ENCODE measurements at places on chromosomes 3 and 15.

DNA sequence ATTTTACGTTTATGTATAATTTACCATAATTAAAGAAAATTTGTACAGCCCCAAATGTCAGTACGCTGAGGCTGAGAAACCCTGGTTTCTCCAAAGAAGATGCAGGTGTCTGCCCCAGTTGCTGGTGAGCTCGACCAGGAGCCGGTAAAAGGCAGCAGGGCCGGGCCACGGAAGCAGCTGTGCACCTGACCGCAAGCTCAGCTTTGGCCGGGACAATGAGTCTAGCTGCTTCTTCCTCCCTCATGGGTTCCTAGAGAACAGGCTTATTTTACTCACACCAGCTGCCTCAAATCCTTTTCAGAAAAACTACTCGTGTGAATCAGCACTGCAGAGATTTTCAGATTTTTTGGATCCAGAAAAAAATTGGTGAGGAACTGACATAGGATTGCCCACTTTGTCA, 18.0 kb upstream of the ZXDC start:
- no peak for DNase-seq

DNA sequence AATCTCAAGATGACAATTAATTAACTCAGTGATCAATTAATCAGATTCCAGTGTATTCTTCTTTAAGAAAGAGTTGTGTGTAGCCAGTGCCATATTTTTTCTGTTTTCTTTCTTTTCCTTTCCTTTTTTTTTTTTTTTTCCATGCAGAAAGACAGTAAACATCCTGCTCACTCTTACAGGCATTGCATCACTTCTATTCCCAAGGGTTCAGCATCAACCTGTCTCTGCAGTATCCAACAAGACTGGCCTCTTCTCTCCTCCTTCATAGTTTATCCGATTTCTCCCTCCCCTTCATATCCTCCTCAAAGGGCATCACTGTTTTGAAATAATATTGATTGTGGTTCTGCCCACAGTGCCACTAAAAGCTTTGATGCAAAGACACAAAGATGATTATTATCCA, 17.0 kb upstream of the SLC9A9 start:
- DNase-seq, result peak; percentile 60

DNA sequence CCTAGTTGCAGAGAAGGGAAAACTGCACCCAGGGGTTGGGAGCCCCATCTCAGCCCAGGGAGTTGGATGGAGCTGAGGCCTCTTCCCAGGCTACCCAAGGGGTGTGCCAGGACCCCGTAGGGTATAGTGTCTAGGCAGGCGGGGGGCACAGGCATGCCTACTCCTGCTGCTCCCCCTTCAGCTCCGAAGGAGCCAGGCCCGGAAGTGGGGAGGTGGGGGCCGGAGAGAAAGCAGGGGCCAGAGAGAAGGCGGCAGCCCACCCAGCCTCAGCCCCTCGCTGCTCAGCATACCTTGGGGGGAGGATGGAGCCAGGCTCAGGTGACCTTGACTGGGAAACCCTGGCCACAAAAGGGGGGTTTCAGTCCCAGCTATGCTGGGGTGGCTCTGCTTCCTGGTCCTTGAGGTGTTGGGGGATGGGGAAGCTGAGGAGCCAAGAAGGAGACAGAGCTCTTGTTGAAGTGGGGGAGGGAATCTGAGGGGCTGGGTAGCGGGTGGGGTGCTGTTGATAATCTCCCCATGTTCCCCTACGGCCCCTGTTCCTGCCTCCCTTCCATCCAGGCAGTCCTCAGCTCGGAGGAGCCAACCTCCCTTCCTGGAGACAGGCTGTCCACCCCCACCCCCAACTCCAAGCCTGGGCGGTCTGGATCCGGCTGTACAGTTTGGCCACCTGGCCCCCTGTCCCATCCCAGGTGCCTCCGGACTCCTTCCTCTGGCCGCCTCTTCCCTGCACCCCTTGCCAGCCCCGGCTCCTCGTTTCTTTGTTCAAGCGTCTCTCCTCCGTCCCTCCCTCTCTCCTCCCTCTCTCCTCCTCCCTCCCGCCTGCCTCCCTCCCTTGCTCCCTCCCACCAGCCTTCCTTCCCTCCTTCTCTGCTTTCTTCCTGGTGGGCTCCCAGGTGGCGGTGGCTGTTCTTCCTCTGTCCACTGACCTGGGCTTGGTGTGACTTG, 1.7 kb downstream of the SEMA3F start:
- peak; percentile 47 for DNase-seq

DNA sequence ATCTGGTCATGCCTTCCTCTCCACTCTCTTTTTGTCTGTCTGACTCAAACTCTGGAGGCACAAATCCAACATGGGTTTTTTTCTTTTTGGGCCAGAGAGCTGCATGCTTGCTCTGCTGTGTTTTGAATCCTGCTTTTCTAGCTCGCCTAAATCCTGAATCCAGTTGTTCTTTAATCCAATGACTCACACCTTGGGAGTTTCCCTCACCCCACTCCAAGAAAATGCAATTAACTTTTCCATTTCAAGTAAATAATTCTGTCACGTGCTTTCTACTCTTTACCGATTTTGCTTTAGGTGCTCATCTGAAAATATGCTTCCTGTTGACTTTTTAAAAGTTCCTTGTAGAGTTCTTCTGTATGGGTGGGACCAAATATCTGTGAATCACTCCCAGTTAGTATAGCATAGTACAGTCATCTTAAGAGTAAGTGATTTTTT, 47.6 kb downstream of the SLMAP start:
- peak; percentile 91 for DNase-seq

DNA sequence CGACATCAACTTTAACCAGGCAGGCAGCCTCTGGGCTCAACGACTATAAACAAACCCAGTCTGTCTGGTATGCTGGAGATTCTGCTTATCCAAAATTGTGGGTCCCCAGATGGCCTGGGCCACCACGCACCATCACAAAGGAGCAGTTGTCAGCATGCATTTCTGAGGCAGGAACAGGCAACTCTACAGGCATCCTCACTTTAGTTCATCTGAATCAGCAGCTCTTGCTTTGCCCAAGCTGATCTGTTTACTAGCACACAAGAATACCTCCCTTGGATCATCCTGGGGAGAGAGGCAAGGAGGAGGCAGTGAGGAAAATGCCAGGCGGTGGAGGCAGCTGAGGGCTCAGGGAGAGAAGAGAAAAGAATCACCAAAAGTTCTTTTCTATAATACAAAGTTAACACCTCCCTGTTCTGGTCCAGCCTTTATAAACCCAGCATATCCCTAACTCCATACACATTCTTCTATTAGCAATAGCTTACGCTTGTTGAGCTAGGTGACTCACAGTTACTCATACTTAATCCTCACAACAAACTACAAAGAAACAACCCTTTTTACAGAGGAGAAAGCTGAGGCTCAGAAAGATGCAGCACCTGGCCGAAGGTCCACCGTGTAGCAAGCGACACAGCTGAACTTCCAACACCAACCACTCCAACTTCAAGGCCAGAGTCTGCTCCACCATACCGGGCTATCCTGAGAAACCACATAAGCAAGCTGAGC, 33.6 kb downstream of the ZDHHC3 start:
- peak; percentile 29 for DNase-seq
